ENCODE measurements at places on chromosomes 3 and 15.

DNA sequence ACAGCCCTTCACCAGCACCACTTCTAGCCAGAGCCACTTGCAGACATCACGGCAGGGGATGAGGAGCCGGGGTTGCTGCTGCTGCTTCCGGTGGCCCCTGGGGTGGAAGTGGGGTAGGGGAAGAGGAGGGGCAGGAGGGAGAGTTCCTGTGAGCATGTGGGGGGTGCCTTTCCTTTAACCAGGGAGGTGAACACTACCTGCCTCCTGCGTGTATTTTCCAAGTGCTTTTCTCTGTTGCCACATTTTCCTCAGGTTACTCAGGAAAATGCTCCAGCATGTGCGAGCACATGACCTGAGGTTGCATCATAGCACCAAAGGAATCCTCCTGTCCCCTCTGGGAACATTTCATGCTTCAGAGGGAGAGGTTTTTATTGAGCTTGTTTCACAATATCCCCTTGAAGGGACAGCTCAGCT, 12.2 kb upstream of the SACM1L start:
- no peak for DNase-seq

DNA sequence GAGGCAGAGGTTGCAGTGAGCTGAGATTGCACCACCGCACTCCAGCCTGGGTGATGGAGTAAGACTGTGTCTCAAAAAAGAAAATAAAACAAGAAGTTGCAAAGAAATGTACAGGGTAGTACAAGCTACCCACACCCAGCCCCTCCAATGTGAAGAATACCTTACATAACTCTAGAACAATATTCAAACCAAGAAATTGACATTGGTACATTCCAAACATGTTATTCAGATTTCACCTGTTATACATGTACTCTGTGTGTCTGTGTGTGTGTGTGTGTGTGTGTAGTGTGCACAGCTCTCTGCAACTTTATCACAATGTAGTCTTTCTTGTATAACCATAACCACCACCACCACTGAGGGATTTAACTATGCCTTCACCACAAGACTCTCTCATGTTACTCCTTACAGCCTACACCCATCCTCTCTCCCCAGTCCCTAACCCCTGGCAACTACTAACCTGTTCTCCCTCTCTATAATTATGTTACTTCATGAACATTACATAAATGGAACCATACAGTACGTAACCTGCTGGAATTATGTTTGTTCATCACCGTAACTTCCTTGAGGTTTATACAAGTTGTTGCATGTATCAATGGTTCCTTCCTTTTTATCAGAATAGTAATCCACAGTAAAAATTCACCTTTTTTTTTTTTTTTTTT, 16.2 kb upstream of the TJP1 start:
- DNase-seq = no peak

GRCh38 chr15:78032671-78033070, 44.8 kb downstream of the TBC1D2B start:
- DNase-seq = no peak

DNA sequence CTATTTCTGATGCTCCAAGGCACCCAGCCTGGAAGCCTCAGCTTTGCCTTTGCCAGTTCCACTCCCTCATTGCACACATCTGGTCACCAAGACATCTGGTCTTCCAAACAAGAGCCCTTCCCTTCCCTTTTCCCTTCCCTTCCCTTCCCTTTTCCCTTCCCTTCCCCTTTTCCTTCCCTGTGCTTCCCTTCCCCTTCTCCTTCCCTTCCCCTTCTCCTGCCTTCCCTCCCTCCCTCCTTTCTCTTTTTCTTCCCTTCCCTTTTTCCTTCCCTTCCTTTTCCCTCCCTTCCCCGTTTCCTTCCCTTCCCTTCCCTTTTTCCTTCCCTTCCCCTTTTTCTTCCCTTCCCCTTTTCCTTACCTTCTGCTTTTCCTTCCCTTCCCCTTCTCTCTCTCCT, 2.4 kb upstream of the CGNL1 start:
- no peak for DNase-seq

DNA sequence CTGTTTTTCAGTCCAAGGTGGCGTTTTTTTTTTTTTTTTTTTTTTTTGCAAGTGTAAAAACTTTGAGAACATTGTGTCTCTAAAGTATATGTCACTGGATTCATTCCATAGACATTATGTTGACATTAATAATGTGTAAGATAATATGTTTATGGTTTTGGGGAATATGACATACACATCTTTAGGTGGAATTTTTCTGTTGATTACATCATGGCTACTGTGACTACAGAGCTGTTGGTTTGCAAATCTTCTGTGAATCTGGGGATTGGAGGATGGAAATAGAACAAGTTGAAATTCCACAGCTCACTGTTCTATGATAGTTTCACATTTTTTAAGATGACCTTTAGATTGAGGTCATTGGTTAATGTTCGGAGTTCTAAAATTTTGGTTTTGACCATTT, 24.4 kb upstream of the PLSCR2 start:
- no peak for DNase-seq

DNA sequence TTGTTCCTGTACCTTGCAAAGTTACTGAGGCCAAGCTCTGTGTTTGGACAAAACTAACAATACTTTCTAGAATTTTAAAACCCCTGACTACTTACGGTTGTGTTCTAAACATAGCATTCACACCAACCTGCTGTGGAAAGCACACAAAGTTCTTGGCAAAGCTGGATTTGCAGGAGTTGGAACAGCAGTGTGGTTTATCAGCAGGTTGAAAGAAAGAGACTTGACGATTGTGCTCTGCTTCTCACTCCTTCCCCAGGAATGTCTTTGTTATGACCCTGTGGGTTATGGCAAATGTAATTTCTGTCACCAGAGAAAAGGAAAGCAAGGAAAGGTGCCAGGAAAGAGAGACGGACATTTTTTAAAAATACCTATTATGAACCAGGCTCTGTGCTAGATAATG, 165.5 kb upstream of the TGFBR2 start:
- DNase-seq = no peak

GRCh38 chr3:61269435-61269834, 18.2 kb upstream of the FHIT start:
- no peak for DNase-seq

GRCh38 chr3:119891944-119892721, 110.2 kb downstream of the NR1I2 start:
- DNase-seq = peak; percentile 63

DNA sequence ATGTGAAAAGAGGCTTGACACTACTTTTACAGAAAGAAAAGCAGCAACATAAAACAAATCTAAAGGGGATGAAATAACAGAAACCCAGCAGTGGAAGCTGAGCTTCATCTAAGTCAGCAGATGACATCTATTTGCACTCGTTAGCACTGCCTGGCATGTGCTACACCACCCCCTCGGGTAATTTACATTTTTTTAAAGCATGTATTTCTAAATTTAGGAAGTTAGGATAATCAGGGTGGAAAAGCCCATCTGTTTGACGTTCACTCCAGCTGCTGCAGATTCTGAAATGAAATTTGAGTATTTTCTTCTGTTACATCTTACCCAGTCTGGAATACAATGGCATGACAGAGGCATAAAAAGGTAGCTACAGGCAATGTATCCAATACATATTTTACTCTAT, 20.7 kb downstream of the IGSF11 start:
- no peak for DNase-seq

- peak; percentile 15 for DNase-seq
Measured at GRCh38 chr3:70754314-70754713, 441.9 kb upstream of the MDFIC2 start.

DNA sequence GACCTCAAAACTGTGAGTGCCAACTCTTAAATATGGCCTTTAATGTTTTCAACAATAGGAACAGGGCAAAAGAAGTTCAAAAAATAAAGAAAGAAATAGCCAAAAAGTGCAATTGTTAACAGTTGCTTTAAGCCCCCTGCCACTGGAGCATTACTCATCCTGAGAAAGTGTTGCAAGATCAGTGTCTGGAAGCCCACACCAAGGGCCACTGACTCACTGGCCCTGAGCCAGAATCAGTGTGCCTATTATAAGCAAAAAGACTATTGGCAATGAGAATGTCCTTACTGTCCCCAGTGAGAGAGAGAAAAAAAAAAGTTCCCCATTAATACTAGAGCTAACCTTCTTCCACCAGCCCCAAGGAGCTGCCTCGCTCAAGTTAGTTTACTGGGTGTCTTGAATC, 480.1 kb upstream of the ZNF385D start:
- no peak for DNase-seq

GRCh38 chr3:161950318-161950868, 453.8 kb downstream of the OTOL1 start:
- DNase-seq = no peak

DNA sequence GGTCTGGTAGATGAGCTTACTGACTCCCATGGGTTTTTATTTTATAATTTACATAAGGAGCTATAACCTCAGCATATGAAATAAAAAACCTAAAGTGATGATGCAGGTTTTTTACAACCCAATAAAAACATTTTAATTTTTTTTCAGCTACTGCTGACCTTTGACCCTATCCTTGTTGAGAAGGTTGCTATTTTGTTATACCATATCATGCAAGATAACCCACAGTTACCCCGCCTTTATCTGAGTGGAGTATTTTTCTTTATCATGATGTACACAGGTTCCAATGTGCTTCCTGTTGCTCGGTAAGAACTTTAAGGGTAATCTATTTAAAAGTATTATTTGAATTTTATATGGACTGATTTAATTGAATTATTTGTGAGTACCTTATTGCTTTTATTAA, 70.8 kb downstream of the DNAJC13 start:
- no peak for DNase-seq

- DNase-seq = no peak
Measured at GRCh38 chr3:172228036-172228415, 188.6 kb downstream of the FNDC3B start.

- DNase-seq = no peak
Measured at GRCh38 chr3:33007776-33008175, 56.3 kb downstream of the CCR4 start.

GRCh38 chr15:45136378-45136764, 6.6 kb downstream of the DUOX1 start:
- DNase-seq = no peak

GRCh38 chr3:43785551-43785950, 94.8 kb downstream of the ABHD5 start:
- no peak for DNase-seq

GRCh38 chr3:132507657-132508056, 89.4 kb upstream of the ACKR4 start:
- DNase-seq = no peak

GRCh38 chr3:125160606-125161371, 51.8 kb downstream of the SLC12A8 start:
- no peak for DNase-seq

- DNase-seq = peak; percentile 19
Measured at GRCh38 chr15:80418892-80419537, 14.8 kb downstream of the ARNT2 start.

- DNase-seq = no peak
Measured at GRCh38 chr3:110015231-110015963, 678.1 kb upstream of the DPPA4 start.

DNA sequence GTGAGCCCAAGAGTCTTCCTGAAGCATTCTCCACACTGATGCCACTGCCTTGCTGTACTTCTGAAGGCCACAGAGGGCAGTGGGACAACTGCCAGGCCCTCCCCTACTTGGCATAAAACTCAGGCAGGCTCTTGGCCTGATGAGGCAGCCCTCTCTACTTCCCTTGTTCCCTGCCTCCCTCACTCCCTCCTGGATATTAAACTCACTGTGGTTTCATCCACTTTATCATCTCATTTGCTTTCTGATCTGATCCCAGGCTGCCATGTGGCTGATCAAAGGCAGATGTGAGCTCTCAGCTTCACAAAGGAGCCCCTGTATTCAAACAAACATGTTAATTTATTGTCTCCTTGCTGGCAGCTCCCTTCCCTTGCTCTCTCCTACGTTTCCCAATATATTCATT, 533.5 kb downstream of the IGSF11 start:
- peak; percentile 2 for DNase-seq

- peak; percentile 36 for DNase-seq
Measured at GRCh38 chr3:175951047-175951694, 1092.0 kb downstream of the NAALADL2 start.

DNA sequence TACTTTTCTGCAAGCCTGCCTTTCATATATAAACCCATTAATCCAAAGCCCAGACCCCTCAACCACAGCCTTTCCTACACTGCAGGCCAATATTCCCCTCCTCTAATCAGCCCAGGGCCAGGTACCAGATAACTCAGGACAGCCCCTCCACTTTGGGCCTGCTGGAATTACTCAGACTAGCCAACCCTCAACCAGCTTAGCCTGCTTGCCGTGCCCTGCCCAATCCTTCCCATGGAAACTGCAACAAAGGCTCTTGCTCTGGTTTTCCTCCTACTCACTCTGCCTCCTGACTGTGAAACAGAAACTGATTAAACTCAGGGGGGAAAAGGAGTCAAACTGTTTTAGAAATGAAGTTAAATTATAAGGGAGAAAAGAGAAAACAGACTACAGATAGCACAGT, 248.1 kb downstream of the KLF13 start:
- peak; percentile 3 for DNase-seq

DNA sequence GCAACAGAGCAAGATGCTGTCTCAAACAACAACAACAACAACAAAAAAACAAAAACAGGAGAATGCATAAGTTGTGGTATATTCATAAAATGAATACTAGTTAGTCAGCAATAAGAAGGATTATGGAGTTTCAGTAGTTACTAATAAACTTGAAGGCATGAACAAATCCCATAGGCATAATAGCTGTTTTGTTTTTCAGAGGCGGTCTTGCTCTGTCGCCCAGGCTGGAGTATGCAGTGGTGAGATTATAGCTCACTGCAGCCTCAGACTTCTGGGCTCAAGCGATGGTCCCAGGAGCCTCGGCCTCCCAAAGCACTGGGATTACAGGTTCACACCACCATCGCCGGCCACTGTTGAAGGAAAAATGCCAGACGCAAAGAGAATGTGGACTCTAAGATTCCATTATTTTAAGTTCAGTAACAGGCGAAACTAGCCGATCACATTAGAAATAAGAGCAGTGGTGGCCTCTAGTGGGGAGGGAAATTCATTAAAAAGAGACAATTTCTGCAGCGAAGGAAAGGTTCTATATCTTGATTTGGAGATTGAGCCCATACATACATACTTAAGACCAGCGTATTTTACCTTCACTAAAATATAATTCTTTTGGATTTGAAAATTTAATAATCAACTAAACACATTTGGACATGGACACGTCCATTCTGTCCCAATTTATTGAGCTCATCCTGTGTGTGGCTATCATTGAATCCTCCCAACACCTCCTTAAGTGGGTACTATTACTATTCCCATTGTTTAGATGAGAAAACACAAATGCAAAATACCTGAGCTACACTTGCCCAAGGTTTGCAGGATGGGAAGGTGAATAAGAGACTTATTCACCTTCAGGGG, 27.4 kb upstream of the HDAC11 start:
- peak; percentile 58 for DNase-seq

GRCh38 chr3:118949113-118949760, 85.4 kb downstream of the IGSF11 start:
- no peak for DNase-seq

GRCh38 chr3:60919296-60919695, 332.0 kb downstream of the FHIT start:
- no peak for DNase-seq

Measured in stromal cell of bone marrow (primary cell).